ENCODE measurements at places on chromosomes 5 and 9.

GRCh38 chr5:74556631-74557595 is 83.6 kb downstream of the ENC1 start:
- DNase-seq = no peak

DNA sequence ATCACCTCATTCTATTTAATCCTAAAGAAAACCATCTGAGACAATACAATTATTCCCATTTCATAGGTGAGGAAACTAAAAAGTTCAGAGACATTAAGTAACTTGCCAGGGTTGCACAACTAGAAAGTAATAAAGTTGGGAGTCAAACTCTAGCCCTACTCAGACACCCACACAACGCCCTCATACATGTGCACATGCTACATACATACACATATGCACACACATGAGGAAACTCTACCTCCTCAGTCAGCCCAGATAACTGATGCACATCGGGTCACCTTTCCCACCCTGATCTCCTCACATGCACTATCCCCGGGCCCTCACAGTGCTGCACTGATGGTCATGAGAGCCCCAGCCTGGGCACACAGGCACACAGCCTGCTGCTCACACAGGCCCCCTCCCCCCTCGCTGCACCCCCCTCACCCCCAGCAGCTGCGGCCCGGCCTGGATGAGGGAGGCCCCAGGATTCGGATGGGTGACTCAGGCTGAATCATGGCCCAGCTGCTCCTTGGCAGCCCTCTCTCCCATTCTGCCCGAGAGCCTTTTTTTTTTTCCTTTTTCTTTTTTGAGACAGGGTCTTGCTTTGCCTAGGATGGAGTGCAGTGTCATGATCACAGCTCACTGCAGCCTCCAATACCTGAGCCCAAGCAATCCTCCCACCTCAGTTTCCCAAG is 5.0 kb upstream of the GPRIN1 start:
- no peak for DNase-seq

DNA sequence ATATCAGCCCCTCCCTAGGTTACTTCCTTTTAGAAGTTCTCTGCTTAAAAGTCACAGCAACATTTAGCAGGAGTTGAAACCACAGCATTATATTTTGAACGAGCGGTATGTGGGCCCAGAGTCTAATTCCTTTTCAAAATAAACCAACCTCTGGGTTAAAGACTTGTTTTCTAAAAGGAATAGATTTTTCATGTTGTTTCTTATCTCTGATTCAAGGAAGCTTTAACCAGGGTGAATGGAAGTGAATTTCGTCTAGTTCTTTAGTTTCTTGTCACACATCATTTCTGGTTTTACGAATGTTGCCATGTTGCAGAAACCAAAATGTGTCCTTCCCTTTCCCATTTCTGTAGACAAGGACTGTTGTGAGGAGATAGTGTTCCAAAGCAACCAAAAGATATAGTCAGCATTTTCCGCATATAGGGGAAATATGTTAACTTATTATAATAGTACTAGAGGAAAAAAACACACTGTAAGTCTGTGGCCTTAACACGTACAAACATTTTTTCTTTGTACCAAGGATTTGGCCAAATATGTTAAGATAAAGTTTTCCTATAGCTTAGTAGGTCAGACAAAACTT is 142.4 kb downstream of the PCSK5 start:
- no peak for DNase-seq

DNA sequence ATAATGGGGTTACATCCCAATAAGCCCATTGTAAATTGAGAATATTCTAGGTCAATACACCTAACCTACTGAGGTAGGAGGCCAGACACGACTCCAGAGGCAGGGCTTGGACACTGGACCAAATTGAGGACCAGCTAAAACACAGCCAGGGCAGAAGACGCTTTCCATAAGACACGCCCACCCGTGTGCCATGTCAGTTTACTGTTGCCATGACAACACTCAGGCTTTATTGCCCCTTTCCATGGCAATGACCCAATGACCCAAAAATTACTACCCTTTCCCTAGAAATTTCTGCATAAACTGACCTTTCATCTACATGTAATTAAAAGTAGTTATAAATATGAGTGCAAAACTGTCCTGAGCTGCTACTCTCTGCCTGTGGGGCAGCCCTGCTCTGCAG is 31.5 kb downstream of the SLC22A4 start:
- DNase-seq = no peak

DNA sequence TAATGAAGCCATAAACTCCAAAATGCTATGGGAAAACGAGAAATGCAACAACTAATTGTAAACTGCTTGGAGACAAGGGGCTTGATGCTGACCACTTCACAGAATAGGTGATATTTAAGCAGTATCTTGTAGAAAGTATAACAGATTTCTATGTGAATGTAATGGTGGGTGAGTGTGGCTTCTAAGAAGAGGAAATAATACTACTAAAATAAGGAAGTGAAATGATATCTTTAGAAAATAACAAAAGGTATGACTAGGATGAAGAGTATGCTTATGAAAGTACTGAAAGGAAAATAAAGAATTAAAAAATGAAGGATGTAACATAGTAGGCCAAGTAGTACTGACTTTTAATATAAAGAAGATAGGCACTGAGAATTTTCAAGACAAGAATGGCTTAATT is 94.2 kb downstream of the AGTPBP1 start:
- DNase-seq = no peak

- DNase-seq = no peak
Observed at GRCh38 chr9:14021871-14022525, 291.9 kb downstream of the NFIB start.

DNA sequence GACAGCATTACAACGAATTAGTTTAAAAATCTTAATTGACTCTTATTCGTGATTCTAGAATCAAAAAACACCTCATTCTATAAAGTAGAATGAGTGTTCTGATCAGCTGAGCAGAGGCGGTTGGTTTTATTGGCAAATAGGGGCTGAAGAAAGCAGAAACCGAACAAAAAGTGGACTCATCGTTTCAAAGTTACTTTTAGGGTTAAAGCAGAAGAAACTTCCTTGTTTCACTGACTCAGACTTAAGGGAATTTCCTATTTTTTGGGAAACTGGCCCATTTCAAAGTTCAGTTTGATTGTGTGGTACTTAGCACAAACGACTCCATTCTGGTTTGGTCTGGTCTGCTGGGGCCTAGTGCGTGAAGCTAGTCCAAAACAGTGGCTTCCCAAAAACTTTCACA is 862 bp upstream of the NDUFB6 start:
- DNase-seq = no peak

DNA sequence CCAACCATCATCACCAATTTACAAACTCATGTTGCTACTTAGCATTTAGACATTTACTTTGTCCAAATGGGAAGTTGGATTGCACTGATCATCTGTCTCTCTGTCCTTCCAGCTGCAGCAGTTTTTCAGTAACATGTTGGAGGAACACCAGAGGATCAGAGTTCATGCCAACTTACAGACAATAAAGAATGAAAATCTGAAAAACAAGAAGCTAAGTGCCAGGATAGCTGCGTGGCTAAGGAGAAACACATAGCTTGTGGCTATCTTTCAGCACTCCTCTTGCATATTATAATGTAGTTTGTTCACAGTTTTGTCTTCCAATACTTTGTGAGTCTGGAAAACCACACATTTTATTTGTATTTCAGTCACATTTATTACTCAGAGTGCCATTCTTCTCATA is 6.4 kb upstream of the ARL14EPL start:
- DNase-seq = no peak

DNA sequence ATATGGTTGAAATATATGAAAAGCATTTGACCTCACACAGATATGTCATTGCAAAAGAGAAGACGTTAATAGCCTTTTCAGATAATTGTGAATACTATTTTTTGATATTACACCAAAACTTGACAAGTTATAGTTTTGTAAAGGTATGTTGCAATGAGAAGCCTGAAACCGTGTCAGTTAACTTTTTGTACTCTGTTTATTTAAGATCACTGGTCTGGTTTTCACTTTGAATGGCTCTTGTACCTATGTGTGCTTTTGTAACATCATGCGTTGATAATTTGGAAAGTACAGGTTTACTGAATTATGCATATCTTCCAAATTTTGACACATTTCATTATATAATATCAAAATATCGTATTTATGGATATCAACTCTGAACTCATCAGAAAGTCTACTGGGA is 177.2 kb downstream of the PBX3 start:
- no peak for DNase-seq

GRCh38 chr5:6471252-6471651 is 22.6 kb downstream of the UBE2QL1 start:
- no peak for DNase-seq

Measured in AG09319 (cell line).